Activated naive CD8-positive, alpha-beta T cell treated with anti-CD3 and anti-CD28 coated beads, Interleukin-2, amount 10 ng/mL, durations not matched to agents 7 days and 5 days (primary cell): ENCODE measurements at places on chromosomes 1 and 21.
A peak's percentile ranks its signal among the peaks of the same experiment; 100 is the strongest.

GRCh38 chr1:214438530-214438929 is 112.9 kb downstream of the PTPN14 start:
- DNase-seq: no peak
- no peak overlapping the region for H3K4me3 ChIP-seq
- peaks cover 2% of the 10 kb centered on the region for H3K36me3 ChIP-seq
- H3K27me3 ChIP-seq: peaks cover 7% of the 10 kb centered on the region

GRCh38 chr21:15549671-15550070 is 180.1 kb upstream of the USP25 start:
- no peak for DNase-seq
- peaks cover 6% of the 10 kb centered on the region for H3K4me1 ChIP-seq
- no peaks in the 10 kb centered on the region for H3K36me3 ChIP-seq
- H3K27me3 ChIP-seq: peaks cover 4% of the 10 kb centered on the region
- no peak overlapping the region for H3K4me3 ChIP-seq
- H3K27ac ChIP-seq: no peak overlapping the region

DNA sequence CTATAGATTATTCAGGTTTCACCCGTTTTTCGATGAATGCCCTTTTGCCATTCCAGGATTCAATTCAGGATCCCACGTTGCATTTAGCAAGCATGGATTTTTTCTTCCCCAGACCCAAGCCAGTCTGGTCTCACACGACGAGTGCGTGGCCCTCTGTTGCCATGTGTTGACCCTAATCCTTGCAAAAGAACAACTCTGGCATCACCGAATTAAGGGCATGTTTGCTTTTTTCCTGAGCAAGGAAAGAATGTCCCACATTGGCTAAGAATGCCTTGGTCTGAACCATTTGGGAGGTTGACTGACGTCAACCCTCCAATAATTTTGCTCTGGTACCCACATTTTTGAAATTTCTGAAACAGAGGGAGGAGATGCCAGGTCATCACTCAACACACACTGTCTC is 153.0 kb upstream of the WNT4 start:
- no peak for DNase-seq
- peaks cover 49% of the 10 kb centered on the region for H3K27me3 ChIP-seq
- no peak overlapping the region for H3K27ac ChIP-seq
- H3K36me3 ChIP-seq: peaks cover 1% of the 10 kb centered on the region
- no peaks in the 10 kb centered on the region for H3K4me1 ChIP-seq
- no peak overlapping the region for H3K4me3 ChIP-seq

DNA sequence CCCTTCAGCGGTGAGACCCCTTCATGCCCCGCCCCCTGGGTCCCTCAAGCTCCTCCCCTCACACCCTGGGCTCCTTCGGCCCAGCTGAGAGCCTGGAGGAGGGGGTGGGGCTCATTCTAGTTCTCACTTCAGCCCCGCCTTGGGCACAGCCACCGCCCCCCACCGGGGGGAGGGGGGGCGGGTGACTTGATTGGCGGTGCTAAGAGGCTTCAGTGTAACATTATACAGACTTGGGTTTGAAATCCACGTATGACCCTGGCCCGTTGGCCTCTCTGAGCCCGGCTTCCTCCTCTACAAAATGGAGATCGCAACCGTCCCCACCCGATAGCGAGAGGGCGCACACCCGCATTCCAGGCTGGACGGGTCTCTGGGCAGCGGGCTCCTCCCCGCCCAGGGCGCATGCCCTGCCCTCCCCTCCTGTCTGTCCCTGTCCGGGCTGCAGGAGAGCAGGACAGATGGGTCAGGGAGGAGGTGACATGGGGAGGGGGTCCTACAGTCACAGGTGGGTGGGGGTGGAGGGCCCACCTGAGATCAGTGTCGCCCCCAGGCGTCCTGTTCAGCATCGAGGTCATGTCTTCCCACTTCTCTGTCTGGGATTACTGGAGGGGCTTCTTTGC is 5.1 kb downstream of the CLCNKB start:
- no peak for DNase-seq
- H3K4me3 ChIP-seq: no peak overlapping the region
- no peaks in the 10 kb centered on the region for H3K36me3 ChIP-seq
- no peak overlapping the region for H3K27ac ChIP-seq
- H3K27me3 ChIP-seq: peaks cover 19% of the 10 kb centered on the region

- H3K27me3 ChIP-seq: no peaks in the 10 kb centered on the region
- H3K27ac ChIP-seq: no peak overlapping the region
- H3K36me3 ChIP-seq: peaks cover 2% of the 10 kb centered on the region
- no peak for DNase-seq
- no peaks in the 10 kb centered on the region for H3K4me1 ChIP-seq
Measured at GRCh38 chr1:51669272-51669671, 52.4 kb downstream of the OSBPL9 start.

- H3K27ac ChIP-seq: no peak overlapping the region
- DNase-seq: no peak
- no peak overlapping the region for H3K4me3 ChIP-seq
- H3K36me3 ChIP-seq: no peaks in the 10 kb centered on the region
- no peaks in the 10 kb centered on the region for H3K4me1 ChIP-seq
Measured at GRCh38 chr21:30209601-30210000, 6.3 kb downstream of the CLDN8 start.

DNA sequence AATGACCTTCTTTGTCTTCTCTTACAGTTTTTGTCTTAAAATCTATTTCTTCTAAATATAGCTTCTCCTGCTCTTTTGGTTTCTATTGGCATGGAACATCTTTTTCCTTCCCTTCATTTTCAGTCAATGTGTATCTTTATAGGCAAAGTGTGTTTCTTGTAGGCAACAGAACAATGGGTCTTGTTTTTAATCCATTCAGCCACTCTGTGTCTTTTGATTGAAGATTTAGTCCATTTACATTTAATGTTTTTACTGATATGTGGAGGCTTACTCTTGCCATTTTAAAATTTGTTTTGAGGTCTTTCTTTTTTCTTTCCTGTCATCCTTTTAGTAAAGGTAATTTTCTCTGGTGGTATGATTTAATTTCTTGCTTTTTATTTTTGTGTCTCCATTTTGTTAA is 271.2 kb upstream of the ZP4 start:
- no peak overlapping the region for H3K4me3 ChIP-seq
- H3K4me1 ChIP-seq: no peaks in the 10 kb centered on the region
- H3K27me3 ChIP-seq: no peaks in the 10 kb centered on the region
- no peaks in the 10 kb centered on the region for H3K36me3 ChIP-seq
- no peak for DNase-seq
- H3K27ac ChIP-seq: no peak overlapping the region

DNA sequence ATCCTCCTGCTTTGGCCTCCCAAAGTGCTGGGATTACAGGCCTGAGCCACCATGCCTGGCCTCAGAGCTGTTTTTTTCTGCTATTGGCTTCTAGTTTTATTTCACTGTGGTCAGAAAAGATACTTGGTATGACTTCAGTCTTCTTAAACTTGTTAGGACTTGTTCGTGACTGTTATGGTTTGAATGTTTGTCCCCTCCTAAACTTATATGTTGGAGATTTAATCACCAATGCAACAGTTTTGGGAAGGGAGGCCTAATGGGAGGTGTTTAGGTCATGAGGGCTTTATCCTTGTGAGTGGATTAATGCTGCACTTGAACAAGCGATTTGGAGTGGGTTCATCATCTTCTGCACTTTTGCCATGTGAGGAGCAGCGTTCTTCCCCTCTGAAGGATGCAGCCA is 24.5 kb upstream of the SOD1 start:
- DNase-seq: no peak
- H3K4me1 ChIP-seq: no peaks in the 10 kb centered on the region
- H3K27me3 ChIP-seq: peaks cover 4% of the 10 kb centered on the region

- no peak overlapping the region for H3K4me3 ChIP-seq
- H3K27ac ChIP-seq: no peak overlapping the region
- H3K27me3 ChIP-seq: peaks cover 15% of the 10 kb centered on the region
- no peaks in the 10 kb centered on the region for H3K36me3 ChIP-seq
- DNase-seq: no peak
Measured at GRCh38 chr1:247491328-247491727, 33.4 kb upstream of the OR2B11 start.

DNA sequence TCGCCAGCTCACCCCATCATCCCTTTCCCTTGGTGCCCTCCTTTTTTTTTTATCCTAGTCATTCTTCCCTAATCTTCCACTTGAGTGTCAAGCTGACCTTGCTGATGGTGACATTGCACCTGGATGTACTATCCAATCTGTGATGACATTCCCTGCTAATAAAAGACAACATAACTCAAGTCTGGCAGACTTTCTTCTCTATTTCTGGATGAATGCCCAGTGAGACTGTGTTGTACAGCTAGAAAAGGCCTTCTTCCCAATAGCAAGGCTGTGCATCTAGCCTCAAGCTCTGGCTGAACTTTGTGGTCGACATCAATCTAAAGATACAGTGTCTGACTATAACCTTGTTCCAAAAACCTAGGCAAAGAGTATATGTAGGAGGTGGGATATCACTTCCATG is 6.4 kb downstream of the IL24 start:
- no peaks in the 10 kb centered on the region for H3K27me3 ChIP-seq
- no peak for DNase-seq
- H3K4me1 ChIP-seq: peaks cover 25% of the 10 kb centered on the region
- H3K27ac ChIP-seq: no peak overlapping the region

GRCh38 chr1:32622806-32623681 is 27.3 kb downstream of the ZBTB8OS start:
- peak overlapping the region; percentile 17 for H3K4me3 ChIP-seq
- H3K27me3 ChIP-seq: no peaks in the 10 kb centered on the region
- H3K36me3 ChIP-seq: peaks cover 43% of the 10 kb centered on the region
- H3K27ac ChIP-seq: peak overlapping the region; percentile 14
- DNase-seq: no peak

- H3K27me3 ChIP-seq: no peaks in the 10 kb centered on the region
- no peak for DNase-seq
- H3K36me3 ChIP-seq: peaks cover 2% of the 10 kb centered on the region
- peaks cover 1% of the 10 kb centered on the region for H3K4me1 ChIP-seq
- H3K4me3 ChIP-seq: no peak overlapping the region
- no peak overlapping the region for H3K27ac ChIP-seq
Measured at GRCh38 chr1:187157115-187157514, 328.4 kb downstream of the PLA2G4A start.

GRCh38 chr1:23790696-23791515 is at the start of gene LYPLA2:
TSS of gene LYPLA2 (plus strand) at chr1:23791145. CDS start at chr1:23792683, 1,538 bp downstream.
- DNase-seq: peak; percentile 87
- peaks cover 31% of the 10 kb centered on the region for H3K36me3 ChIP-seq
- peaks cover 12% of the 10 kb centered on the region for H3K4me1 ChIP-seq
- H3K4me3 ChIP-seq: peak within 1 kb of the TSS; percentile 98
- H3K27ac ChIP-seq: peak within 1 kb of the TSS; percentile 98

GRCh38 chr1:180911640-180912191 is 981 bp upstream of the KIAA1614 start:
- no peaks in the 10 kb centered on the region for H3K36me3 ChIP-seq
- peak overlapping the region; percentile 61 for H3K4me3 ChIP-seq
- peaks cover 40% of the 10 kb centered on the region for H3K27me3 ChIP-seq
- peak; percentile 20 for DNase-seq
- no peak overlapping the region for H3K27ac ChIP-seq

DNA sequence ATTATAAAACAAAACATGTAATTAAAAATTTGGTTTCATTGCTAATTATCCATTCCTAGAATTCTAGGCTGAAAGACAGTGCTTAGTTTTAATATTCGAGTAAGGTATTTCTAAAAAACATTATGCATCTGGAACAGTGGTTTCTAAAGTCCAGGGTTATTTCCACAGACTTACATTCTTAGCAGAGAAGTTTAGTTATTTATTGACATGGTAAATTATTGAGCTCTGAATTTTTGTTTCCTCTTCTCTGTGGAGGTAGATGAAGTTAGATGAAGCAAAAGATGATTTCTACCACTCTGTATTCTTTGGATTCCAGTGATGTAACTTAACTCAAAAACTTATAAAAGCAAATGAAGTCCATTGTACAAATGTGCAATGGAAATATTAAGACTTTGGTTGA is 709.4 kb downstream of the MRPL39 start:
- DNase-seq: no peak
- no peaks in the 10 kb centered on the region for H3K36me3 ChIP-seq
- H3K27me3 ChIP-seq: peaks cover 2% of the 10 kb centered on the region
- no peak overlapping the region for H3K27ac ChIP-seq

- no peaks in the 10 kb centered on the region for H3K27me3 ChIP-seq
- no peaks in the 10 kb centered on the region for H3K4me1 ChIP-seq
- H3K4me3 ChIP-seq: no peak overlapping the region
- no peaks in the 10 kb centered on the region for H3K36me3 ChIP-seq
- no peak overlapping the region for H3K27ac ChIP-seq
Measured at GRCh38 chr1:164912290-164912689, 353.3 kb downstream of the PBX1 start.

- H3K27ac ChIP-seq: no peak overlapping the region
- peaks cover 5% of the 10 kb centered on the region for H3K4me1 ChIP-seq
- no peak for DNase-seq
- no peak overlapping the region for H3K4me3 ChIP-seq
- peaks cover 5% of the 10 kb centered on the region for H3K27me3 ChIP-seq
- no peaks in the 10 kb centered on the region for H3K36me3 ChIP-seq
Measured at GRCh38 chr1:39940980-39941871, 13.7 kb upstream of the MFSD2A start.

- H3K36me3 ChIP-seq: peaks cover 52% of the 10 kb centered on the region
- peaks cover 7% of the 10 kb centered on the region for H3K4me1 ChIP-seq
- H3K27me3 ChIP-seq: no peaks in the 10 kb centered on the region
Measured at GRCh38 chr21:29064850-29065481, 8.5 kb downstream of the CCT8 start.

DNA sequence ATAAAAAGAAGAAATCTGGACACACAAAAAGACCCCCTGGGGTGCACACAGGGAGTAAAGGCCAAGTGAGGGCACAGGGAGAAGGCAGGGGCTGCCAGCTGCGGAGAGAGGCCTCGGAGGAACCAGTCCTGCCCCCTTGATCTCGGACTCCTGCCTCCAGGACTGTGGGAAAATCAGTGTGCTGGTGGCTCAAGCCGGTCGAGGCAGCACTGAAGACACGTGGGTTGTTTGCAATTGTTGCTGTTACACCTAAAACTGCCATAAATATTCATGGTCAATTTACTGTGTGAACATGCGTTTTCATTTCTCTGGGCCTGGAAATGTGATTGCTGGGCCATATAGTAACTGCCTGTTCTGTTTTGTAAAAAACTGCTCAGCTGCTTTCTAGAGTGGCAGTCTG is 18.5 kb downstream of the IBA57 start:
- DNase-seq: no peak
- H3K4me3 ChIP-seq: no peak overlapping the region
- H3K4me1 ChIP-seq: peaks cover 11% of the 10 kb centered on the region
- no peaks in the 10 kb centered on the region for H3K27me3 ChIP-seq
- H3K36me3 ChIP-seq: no peaks in the 10 kb centered on the region
- no peak overlapping the region for H3K27ac ChIP-seq

DNA sequence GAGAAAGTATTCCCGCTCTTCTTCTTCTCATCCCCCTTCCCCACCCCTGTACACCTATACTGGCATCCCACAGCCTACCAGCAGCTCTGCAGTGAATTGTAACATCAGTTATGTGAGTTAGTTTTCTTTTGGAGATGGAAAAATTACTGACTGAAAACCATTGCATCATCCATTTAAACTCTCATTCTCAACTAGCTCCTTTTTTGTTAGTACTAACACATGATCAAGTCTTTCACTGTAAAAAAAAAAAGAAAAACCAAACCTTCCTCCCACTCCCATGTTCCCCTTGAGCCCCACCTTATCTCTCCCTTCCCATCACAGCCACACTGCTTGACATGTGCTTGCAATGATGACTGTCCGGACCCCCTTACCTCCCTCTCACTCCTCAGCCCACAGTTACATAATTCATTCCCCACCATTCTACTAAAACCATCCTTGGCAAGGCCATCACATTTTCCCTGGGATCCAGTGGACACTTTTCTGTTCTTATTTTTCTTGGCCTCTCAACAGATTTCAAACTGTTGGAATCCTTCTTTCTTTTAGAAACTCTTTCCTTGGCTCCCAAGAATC is 23.2 kb upstream of the RAVER2 start:
- no peaks in the 10 kb centered on the region for H3K4me1 ChIP-seq
- no peak for DNase-seq
- H3K4me3 ChIP-seq: no peak overlapping the region
- H3K36me3 ChIP-seq: no peaks in the 10 kb centered on the region
- H3K27me3 ChIP-seq: peaks cover 22% of the 10 kb centered on the region
